ENCODE measurements at places on chromosomes 12 and 14. TPM values are rescaled to one million over a fixed set of nuclear protein-coding genes. Genes with fewer than 3 reads are reported as not detected.

SMCO3 gene
- not detected for total RNA-seq

DAAM1 gene
- 38.1 TPM for total RNA-seq

IRAK3 gene
- total RNA-seq = 6.7 TPM

- no peak for DNase-seq
Observed at GRCh38 chr12:75834591-75834990, 197.0 kb downstream of the PHLDA1 start.

GRCh38 chr14:26404927-26405326 lies 192.9 kb downstream of the NOVA1 start:
- DNase-seq = no peak

- DNase-seq = no peak
Observed at GRCh38 chr14:53023325-53023724, 72.5 kb upstream of the FERMT2 start.

GRCh38 chr12:15924956-15925355 lies 13.8 kb downstream of the DERA start:
- DNase-seq = no peak

DNA sequence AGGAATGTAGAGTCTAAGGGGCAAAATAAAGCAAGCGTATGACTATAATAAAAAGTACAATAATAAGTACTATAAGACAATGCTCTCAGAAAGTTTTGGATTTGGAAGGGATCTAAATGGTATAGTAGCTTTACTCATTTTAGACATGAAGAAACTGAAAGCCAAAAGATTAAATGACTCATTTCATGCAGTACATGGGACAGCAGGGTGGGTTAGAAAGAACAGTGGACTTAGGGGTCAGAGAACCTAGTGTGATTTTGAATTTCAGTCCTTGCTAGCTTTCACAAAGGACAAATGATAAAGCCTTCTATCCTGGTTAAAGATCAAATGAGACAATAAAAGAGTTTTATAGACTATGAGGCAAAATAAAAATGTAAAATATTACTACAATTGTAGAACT lies 6.8 kb upstream of the LEMD3 start:
- DNase-seq = no peak

GRCh38 chr12:68028647-68029046 lies 39.4 kb downstream of the IFNG-AS1 start:
- DNase-seq = no peak

- no peak for DNase-seq
Observed at GRCh38 chr12:63037746-63038712, 103.1 kb upstream of the PPM1H start.

TAS2R31 gene
- 3.7 TPM for total RNA-seq

GRCh38 chr12:89494411-89495231 lies 30.0 kb downstream of the GALNT4 start:
- DNase-seq = no peak

DNA sequence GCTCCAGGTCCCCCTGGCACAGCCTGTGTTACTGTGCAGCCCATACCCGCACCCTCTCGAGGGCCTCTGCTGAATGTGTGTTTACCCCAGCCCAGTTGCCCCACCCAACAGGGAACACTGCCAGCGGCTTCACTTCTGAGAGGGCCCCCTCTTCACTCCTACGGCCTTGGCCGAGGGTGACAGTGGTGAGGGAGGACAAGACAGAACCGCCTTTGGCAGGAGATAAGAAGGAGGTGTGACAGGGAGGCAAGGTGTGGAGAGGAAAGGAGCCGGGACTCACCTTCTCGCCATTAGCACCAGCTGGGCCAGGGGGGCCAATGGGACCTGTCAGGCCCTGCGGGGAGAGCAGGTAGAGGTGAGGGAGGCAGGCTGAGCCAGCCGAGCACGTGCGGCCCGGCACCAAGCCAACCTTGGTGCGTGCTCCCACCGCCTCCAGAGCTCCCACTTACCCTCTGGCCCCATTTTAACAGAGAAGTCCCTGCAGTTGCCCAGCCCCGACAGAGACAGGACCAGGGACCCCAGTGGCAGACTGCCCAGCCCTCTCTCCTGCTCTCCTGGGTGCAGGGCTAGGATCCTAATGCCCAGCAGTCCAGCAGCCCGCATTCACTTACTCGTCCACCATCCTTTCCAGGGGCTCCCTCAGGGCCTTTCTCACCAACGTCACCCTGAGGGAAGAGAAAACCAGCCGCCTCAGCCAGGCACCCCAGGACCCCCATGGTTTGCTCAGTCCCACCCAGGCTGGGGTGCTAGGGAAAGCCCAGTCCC lies 18.3 kb downstream of the TMEM106C start:
- peak; percentile 68 for DNase-seq

DNA sequence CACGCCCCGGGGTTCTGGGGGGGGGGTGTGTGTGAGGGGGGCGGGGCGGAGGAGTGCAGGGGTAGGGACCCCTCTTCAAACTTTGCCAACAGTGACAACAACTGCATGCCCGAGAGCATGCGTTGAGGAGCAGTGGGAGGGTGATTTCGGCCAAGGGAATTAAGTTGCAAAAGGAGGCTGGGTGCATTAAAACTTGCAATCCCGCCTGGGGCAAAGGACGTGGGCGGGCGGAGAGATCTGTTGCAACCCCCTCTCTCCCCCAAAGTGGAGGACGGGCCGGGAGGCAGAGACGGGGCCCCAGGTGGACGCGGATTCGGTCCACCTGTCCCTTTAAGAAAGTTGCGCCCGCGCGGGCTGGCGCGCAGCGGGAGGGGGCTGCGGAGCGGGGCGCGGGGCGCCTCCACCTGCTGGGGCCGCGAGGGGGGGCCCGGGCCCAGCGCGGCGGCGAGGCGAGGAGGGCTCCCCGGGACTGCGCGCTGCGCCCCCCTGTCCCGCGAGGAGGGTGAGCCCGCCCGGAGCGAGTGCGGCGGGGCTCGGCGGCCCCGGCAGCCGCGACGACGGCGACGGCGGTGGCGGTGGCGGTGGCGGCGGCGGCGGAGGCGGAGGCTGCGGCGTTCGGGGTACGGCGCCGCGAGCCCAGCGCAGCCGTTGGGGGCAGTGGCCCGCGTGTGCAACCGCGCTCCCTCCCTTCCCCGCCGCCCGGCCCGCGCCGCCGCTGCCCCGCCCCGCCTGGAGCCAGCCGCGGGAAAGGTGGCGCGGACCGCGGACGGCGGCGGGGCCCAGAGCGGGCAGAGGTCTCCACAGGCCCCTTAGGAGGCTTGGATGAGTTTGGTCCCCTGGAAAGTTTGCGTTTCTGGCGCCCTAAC lies 530 bp upstream of the FOXN4 start:
- no peak for DNase-seq
